ENCODE measurements at places on chromosomes 3 and 15.

- no peak for DNase-seq
Observed at GRCh38 chr3:50604628-50605588, 6.7 kb downstream of the CISH start.

DNA sequence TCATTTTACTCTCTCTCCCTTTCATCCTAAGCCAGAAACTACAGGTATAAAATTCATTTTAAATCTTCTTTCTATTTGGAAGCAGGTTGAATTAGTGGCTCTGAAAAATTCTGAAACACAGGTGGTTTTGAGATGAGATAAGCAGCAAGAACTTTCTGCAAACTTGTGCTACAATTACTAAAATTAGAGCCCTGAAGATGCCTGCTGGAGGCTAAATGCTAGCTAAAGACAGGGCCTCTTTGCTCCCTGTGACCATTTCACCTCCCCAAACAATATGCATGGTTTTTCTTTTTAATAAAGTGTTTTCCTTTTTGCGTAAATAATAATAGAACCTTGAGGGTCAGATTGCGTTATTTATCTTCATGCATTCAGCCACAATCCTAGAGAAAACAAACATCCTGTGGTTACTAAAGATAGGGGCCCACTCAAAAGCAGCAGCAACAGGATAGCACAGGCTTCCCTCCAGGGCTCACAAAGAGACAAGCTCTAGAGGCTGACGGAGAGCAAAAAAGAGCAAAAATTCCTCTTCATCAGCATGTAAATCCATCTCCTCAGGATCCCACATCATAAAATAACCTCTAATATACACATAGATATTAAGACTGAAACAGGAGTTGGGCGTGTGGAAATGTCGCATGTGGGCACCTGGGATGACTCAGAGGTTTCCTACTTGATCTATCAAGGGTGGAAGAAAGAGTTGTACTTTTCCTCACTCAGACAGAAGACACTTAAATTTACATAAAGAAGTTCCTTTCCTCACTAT lies 26.5 kb upstream of the CP start:
- DNase-seq: no peak

DNA sequence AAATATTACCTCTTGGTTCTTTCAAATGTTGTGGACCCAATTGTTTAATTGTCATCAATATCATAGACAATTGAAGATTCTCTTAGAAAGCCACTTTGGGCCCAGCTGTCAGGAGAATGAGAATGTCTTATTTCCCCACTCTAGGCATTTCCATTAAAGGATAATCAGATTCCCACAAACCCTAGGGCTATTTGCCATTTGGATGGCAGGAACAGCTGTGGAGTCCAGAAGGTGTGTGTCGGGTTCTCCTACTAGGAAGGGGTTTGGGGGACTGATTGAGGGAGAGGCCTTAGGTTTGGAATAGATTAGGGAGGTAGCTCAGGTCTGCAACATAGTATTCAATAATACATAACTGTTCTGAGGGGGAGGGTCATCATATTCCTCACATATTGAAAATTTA lies 35.2 kb upstream of the PLSCR5 start:
- no peak for DNase-seq

DNA sequence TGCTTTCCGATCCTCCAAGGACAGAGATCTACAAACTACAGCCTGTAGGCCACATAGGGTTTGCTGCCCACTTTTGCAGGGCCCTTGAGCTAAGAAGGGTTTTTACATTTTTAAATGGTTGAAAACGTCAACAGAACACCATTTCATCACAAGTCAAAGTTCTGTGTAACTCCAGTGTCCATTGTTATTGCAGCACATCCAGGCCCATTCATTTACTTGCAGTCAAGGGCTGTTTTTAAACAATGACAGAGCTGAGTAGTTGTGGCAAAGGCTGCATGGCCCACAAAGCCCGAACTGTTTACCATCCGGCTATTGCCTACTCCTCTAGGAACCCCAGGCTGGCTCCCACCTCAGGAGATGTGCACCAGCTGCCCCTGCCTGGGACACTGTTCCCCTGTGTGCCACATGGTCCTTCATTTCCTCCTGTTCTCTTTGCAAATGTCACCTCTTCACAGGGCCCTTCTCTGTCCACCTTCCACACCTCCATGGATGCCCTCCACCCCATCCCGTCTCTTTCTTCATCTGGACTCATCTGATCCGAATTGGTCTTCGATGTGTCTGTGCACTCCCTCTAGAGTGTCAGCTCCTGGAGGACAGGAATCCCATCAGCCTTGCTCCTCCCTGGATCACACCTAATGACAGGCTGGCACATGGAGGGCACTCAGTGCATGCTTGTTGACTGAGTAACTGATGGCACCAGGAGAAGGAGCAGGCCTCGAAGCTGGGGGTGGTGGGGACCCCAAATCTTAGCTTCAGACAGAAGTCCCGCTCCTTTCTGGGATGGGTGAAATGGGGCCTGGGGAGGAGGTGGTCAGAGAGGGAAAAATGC lies 69.5 kb upstream of the IQSEC1 start:
- no peak for DNase-seq

DNA sequence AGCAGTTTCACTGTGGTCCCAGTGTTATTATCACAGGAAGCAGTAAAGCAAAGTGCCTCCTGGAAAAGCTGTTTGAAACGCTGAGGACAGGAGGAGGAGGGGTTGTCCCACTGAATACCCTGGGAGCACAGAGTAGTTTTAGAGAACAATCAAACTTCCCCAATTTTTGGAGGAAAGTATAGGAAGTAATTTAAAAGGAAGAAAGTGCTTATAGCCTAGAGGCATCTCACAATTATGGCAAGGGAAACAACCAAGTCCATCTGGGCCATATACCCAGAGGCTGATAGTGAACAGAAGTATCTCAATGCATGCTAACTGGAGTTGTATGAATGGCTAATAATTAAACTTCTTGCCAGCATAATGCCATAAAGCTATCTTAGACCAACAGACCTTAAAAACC lies 137.2 kb upstream of the EPHA6 start:
- no peak for DNase-seq

DNA sequence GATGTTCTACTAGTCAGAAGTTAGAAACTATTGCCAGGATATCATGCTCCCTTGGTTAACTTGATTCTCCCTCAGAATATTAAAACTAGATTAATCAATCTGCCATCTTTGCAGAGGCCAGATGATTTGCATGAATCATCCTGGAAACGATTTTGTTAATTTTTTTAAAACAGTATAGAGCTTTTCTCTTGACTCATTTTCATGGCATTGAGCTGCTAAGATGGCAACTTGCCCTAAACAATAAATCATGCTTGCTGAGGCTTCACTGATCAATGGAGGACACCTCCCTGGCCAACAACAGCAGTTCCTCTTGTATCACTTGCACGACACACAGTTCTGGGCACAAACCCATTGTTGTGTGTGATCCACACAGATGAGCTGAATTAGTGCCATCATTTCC lies 109.1 kb downstream of the COL6A6 start:
- no peak for DNase-seq

DNA sequence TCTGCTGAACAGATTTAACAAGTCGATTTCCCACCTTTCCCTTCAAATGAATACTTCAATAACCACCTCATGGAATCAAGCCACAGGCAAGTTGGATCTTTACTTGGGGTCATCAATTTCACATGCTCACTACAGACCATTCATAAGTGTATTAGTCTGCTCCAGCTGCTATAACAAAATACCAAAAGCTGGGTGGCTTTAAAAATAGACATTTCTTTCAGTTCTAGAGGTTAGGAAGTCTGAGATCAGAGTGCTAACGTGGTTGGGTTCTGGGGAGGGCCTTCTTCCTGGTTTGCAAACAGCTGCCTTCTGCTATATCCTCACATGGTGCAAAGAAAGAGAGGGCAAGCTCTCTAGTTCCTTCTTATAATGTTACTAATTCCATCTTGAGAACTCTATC lies 5.1 kb downstream of the GPR176 start:
- no peak for DNase-seq

GRCh38 chr3:60509471-60509870 lies 741.8 kb downstream of the FHIT start:
- no peak for DNase-seq

- no peak for DNase-seq
Observed at GRCh38 chr15:64558460-64559179, 98.2 kb downstream of the ZNF609 start.

DNA sequence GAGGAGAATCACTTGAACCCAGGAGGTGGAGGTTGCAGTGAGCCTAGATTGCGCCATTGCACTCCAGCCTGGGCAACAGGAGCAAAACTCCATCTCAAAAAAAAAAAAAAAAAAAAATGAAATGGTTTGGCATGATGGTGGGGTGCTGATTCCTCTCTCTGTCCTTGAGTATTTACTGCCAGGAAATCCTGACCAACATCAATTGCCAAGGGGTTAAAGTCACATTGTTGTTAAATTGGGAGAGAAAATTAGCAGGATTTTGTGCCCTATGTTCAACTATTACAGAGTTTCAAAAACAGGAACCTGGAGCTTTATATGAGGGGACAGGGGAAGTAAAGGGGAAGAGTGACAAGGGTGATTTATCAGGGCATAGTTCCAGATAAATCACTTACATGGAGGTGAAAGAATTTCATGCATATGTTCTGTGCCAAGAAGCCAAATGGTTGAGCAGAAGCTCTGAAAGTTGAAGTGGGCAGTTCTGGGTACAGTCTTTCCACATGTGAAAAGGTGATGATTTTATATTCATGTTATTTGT lies 70.5 kb upstream of the TSEN2 start:
- no peak for DNase-seq

DNA sequence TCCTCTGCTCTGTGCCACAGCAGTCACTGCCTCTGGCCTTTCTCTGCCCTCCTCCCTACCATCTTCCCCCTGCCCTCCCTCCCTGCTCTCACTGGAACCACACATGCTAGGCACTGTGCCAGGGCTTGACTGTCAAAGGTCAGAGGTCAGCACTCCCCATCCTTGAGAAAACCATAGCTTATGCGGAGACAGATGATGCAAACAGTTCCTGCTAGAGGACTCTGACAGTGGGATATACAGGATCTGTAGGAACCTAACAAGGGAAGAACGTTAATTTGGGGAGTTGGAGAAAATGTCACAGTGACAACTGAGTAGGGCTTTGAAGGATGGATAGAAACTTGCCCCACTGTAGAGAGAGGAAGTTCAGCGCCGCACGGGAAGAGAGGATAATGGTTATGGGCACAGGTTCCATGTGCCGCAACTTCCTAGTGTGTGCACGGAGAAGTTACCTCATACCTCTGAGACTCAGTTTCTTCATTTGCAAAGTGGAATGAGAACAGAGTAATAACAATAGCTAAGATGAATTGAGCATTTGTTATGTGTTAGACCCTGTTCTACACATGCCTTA lies 29.3 kb upstream of the XYLB start:
- DNase-seq: no peak

GRCh38 chr3:13007251-13007941 lies 65.8 kb downstream of the IQSEC1 start:
- DNase-seq: no peak

DNA sequence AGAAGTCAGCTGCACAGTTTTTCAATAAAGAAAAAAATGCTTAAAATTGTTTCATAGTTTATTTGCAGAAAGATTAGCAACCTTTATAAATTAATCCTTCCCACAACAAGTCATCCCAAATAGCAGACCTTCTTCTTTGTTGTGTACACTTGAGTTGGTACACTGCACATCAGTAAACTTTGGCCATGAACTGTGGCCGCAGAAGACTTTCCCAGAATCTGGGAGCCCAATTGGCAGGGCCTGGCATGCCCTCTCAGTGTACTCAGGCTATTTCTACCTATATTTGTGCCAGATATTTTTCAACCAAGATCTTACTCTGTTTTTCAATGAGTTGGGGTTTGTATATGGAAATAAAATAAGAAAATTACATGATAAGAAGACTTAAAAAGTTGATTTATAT lies 133.1 kb downstream of the DIPK2A start:
- DNase-seq: no peak

DNA sequence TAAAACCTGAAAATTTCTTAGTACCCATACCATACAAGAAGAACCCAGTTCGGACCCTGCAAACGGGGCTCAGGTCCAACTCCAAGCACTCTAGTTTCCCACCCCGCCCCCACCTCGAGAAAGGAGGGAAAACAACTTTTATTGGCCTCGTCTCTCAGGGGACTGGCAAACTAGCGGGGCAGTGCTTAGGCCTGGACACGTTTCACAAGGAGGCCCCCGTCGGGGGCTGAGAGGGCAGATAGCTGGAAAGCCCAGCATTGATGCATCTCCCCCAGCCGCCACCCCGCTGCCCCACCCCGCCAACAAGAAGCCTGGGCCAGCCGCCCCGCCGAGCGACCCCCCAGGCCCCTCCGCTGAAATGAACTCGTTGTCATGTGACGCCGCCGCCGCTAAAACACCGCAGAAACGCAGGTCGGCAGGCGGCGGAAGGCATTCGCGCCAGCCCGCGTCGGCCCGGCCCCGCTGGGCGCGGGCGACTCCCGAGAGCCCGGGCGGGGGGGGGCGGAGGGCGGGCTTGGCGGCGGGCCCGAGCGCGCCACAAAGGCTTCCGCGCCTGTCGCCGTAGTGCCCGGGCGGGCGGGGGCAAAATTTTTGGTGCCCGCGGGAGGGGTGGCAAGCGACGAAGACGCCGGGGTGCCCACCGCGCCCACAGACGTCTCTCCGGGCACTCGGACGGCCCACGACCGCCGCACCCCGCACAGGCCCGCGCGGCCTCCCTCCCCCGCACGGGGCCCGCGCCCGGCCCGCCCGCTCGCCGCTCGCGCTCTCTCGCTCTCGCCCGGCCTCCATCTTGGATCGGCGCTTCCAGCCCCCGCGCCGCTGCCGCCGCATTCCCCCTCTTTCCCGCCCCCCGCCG lies 634 bp downstream of the STAG1 start:
- peak; percentile 50 for DNase-seq

DNA sequence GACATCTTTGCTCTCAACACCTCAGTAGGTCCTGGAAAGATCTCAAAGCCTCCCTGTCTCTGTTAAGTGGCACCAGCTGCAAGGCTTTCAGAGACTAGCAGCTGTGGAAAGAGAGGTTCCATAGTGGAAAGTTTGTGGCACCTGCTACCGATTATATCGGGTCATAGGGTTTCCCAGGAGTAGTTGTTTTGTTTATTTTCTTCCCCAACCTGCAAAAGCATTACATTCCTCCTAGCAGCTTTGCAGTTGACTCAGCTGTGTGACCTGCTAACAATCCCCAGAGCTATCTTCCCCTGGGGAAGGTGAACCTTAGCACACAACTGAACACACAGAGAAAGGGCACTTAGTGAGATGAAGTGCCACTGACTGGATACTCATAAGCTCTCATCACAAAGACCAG lies 598.9 kb upstream of the GRM7 start:
- DNase-seq: no peak

- no peak for DNase-seq
Observed at GRCh38 chr3:184740509-184741258, 28.8 kb upstream of the MAGEF1 start.

- DNase-seq: no peak
Observed at GRCh38 chr3:158774965-158775364, 26.9 kb upstream of the MFSD1 start.

DNA sequence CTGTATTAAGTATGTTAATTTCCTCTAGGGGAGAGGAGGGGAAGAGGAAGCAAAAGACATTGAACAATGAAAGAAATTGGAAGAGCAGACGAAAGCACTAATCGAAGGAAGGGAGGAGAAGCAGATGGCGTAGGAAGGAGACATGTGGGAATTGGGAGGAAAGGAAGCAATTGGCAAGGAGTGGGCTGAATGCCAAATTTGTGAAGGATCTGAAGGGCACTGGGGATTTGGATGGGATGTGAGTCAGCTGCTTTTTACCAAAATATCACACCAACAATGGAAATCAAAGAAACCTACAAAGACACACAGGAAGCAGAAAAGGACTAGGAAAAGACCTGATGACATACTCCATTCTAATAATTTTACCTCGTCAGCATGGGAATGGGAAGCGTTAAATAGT lies 1029.8 kb downstream of the ROBO1 start:
- no peak for DNase-seq

Measured in effector CD8-positive, alpha-beta T cell (primary cell).